ENCODE measurements at places on chromosomes 11 and 22.

- DNase-seq = peak; percentile 34
These were observed 33.0 kb downstream of the MOB2 start for GRCh38 chr11:1453611-1454034.

DNA sequence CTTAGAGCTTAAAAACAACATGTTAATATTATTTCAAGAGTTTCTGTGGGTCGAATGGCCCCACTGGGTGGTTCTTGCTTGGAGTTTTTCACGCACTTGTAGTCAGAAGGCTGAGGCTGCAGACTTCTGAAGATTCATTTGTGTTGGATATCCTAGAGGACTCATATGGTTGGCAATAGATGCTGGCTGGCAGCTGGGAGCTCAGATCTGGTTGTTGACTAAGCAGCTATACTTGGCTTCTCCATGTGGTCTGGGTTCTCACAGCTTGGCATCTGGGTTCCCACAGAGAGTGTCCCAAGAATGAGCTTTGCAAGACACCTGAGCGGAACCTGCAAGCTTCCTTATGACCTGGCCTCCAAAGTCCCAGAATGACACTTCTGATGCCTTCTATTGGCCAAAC, 163.9 kb upstream of the ZC3H12C start:
- no peak for DNase-seq

DNA sequence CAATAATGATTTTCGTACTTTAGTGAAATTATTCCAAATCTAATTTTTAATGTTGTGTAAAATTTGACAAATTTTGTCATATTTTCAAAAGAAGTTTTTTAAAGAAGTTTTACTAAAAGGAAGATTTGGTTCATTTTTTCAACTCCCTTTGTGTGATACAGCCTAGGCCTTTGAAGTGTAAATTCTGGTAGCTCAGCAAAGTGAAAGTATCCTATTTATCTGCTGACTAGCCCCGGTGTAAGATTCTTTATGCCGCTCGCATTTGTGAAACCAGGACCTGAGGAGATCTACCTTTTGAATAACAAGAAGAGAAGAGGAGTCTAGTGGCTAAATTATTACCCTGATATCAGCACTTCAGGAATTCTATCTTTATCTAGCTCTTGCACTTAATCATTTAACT, 177.4 kb downstream of the JRKL start:
- no peak for DNase-seq

DNA sequence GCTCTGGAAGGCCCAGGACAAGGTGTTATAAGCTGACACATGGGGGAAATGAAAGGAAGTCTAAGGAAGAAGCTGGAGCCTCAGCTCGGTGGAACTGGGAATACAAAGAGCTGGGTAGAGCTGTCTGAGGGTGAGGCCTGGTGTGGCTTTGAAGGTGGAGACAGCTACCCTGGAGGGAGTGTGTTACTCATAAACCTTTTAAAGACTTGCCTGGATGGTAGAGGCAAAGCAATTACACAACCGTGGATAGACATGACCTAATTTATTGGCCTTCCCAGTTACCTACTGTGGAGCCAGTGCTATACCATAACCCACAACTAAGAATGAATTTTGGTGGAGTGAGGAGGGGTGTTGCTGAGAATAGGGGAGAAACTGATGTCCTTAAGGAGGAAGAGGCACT, 22.6 kb downstream of the EXPH5 start:
- DNase-seq = no peak

GRCh38 chr11:109424901-109425300, 2.9 kb downstream of the C11orf87 start:
- no peak for DNase-seq

GRCh38 chr11:115255006-115255762, 249.0 kb downstream of the CADM1 start:
- no peak for DNase-seq

DNA sequence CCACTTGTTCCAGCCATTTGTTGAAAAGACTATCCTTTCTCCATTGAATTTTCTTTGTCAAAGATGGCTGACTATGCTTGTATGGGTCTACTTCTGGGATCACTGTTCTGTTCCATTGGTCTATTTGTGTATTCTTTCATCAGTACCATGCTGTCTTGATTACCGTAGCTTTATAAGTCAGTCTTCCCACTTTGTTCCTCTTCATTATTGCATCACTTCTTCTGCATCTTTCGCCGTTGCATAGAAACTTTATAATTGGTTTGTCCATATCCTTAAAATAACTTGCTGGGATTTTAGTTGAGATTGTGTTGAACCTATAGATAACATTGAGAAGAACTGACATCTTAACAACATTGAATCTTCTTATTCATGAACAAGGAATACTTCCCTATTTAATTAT, 598.8 kb downstream of the TBC1D22A start:
- DNase-seq = no peak

DNA sequence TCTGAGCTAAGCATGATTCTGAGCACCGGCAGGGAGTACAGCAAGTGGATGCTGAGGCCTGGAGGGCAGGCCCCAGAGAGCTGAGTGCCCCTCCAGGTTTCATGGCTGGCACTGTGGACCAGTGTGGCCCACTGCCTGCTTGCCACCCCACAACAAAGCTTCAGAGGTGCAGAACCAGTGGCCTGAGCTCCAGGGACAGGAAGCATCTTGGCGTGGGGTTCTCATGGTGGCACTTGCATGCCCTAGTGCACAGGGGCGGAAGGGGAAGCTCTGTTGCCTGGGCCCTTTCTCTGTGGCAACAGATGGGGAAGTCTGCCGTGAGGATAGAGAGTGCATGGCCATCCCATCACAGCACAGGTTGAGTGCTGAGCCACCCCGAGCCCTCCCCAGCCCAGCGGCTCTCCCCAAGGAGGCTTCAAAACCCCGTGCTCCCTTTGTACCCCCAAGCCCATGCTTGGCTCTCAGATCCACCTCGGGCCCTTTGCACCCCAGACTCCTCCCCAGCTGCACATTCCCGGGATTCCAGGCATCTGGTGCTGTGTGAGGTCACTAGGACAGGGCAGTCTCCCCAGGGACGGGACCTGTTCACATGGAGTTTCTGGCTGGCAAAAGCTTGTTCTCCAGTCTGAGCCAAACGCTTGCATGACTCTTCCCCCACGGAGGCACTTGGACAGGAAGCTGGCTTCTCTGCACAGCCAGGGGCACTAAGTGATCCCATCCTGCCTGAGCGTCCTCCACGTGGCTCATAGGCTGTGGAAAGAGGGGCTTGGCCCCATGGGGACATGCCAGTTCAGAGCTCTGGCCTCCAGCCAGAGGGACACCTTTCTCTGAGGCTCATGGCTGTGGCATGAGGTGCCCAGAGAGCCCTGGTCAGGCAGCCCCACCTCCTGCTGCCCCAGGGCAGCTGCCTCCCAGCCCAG, 4.2 kb downstream of the SLC25A1 start:
- DNase-seq = peak; percentile 55

GRCh38 chr11:73404048-73404447, 27.8 kb downstream of the RELT start:
- peak; percentile 59 for DNase-seq

DNA sequence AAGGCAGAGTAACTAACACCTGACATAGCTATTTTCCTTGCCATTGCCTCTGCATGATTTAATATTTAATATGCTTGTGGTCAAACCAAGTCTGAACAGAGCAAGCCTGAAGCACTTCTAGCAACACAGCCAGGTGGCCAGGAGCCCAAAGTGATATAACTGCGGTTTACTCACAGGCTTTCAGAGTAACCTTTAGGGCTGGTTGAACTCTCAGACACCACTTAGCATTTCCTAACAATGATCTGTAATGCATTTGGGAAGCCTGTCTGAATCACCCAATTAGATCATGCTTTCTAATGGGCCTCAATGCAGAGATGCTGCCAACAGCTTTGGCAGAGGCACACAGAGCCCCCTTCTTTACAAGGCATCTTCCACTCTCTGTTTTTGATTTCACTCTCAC, 96.1 kb downstream of the FDX1 start:
- peak; percentile 42 for DNase-seq

DNA sequence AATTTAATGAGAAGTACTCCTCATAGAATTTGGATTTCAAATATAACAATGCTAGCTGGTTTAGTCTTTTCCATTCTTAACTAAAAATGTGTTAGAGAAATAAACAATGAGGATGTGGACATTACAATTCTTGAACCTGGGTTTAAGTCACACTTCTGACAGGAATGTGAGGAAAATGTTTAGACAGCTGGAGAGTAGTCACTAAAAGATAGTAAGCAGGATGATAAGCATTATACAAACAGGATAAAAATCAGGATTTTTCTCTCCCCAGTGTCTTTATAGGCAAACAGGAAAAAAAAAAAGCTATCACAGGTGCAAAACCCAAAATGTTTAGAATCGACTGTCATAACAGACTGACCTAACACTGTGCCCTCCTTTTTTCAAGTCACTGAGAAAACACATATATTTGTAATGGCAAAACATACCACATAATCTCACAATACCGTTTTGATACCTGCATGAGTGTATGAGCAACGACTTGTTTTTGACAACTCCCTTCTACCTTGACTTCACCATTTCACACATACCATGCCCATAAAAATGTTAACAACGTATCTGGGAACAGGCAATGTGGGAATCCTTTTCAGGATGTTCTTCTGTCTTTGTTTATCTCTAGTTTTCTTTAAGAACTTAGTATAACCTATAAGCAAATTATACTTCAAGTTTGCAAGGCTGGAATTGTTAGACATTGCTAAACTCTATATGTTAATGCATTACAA, 242.0 kb downstream of the SBF2 start:
- no peak for DNase-seq

DNA sequence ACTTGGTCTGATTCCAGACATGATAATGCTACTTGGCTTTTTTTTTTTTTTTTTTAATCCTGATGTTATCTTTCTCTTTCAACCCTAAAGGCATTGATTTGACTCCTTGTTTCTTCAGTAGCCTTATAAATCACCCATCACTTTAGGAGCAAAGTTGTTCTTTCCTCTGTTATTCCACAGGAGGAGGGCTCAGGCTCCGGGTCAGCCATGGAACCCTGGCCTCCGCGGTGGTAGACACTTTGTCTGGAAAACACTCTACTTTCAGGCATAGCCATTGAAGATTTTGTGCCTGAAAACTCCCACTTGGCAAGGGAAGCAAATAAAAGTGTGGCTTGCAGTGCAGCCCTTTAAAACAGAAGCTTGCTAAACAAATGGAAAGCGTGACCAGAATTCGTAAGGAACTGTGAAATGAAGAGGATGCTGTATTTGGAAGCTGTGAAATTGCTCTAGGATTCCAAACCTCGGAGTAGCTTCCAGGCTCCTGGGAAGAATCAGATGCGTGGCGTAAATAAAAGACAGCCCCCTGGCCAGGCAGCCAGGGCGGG, 44.9 kb downstream of the ARHGAP8 start:
- DNase-seq = no peak

DNA sequence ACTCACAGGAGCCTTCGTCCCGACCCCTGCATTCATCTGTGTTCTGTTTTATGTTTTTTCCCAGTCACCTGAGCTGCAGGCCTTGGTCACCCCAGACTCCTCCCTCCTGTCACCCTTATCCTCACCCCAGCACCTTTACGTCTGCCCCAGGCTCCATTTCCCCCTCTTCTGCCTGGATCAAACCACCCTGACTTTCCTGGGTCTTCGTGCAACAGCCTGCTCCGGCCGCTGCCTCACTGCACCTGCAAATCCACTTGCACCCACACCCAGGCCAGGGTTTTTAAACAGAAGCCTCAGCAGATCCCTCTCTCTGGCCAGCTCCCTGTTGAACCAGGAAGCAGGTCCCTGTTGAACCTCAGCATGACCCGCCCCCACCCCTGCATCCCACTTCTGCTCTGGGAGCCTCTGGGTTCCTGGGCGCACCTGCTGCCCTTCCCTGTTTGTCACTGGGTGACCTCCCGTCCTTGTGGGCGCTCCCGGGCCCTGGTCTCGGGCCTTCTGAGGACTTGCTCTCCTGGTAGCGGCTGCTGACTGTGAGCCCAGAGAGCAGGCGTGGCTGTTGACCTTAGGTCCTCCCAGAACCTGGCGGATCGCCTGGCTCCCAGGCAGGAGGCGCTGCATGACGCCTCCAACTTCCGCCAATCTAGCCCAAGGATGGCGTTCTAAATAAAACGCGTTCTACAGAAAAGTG, 12.8 kb downstream of the MAPK8IP2 start:
- no peak for DNase-seq

DNA sequence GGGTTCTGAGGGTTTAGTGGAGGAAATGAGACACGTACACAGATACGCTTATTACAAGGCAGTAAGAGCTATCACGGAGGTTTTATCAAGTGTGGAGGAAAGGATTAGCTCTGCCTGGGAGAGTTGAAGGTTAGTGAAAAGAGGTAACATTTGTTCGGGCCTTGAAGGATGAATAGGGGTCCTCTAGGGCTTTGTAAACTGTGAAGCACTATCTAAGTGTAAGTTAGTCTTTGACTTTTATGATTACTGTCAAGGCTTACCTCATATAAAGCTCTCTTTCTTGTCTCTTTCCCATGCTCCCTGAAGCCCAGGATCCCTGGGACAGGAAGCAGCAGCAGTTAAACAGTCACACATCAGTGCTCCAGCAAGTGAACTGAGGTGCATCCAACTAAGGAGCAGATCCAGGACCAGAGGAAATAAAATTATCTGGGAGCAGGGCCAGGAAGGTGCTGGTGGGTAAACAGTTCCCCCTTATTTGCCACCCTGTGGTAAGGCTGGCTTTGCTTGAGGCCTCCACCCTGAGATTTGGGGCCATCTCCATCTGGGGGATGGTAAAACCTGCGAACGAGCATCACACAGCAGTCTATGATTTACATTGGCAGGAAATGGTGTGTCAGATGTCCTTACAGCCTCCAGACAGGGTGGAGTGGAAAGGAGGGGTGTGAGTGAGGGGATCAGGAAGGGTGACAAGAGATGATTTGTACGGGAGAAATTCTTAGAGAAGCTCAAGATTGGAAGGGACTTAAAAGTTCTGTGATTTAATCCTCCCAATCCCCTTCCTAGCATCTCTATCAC, 27.2 kb downstream of the GVQW3 start:
- peak; percentile 28 for DNase-seq

- DNase-seq = no peak
These were observed 17.5 kb downstream of the CASP5 start for GRCh38 chr11:105005451-105005845.

DNA sequence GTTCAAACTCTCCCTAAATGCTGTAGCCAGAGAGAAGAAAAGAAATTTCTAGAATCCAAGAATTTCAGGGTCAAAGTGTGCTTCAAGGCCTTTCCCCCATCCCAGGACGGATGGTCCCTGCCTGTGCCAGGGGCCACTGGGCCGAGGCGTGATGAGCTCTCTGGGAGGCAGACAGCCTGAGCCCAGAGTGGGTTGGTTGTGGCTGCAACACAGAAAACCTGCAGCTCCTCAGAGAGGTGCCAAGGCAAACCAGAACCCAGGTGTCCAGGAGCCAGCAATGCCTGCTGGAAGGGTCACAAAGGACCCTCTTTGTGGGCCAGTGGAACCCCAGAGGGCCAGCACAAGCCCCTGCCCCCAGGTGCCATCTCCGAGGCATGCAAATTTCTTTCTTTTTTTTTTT, 2.6 kb upstream of the APOL6 start:
- DNase-seq = no peak
